A549 (cell line): ENCODE measurements at places on chromosomes 7 and 10. TPM values are rescaled to one million over a fixed set of nuclear protein-coding genes. Genes with fewer than 3 reads are reported as not detected.

- DNase-seq, result no peak
These were observed 91.2 kb upstream of the INSIG1 start for GRCh38 chr7:155206318-155207020.

Gene CDH23
- polyA plus RNA-seq, result 2.1 to 2.3 TPM (median 2.1 TPM) in 3 replicates

DNA sequence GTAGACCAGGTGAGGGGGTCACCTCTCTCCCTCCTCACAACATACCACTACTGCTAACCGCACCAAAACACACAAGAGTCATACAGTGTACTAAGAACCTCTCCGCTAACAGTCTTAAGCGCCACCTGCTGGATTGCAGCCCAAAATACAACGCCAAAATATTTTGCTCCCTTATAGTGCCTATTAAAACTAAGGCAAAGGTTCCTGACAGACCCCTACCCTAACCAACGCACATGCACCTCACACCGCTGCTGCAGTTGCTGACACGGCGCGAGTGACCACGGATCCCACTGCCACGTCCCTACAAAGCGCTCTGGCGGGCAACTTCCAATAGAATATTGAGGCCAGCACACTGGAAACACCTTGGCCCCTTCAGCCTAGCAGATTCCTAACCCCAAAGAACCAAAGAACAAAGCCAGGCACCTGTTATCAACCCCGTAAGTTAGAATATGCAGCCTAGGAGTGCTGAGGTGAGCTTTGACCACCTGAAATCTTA lies 563.6 kb upstream of the SEMA3D start:
- no peak for DNase-seq

Gene RBP3
- not detected in 3 replicates for polyA plus RNA-seq

GRCh38 chr7:24729365-24730017 lies 27.8 kb downstream of the GSDME start:
- DNase-seq, result no peak

Gene ATP5MK
- polyA plus RNA-seq, result 648 to 682 TPM (median 679 TPM) in 3 replicates

DNA sequence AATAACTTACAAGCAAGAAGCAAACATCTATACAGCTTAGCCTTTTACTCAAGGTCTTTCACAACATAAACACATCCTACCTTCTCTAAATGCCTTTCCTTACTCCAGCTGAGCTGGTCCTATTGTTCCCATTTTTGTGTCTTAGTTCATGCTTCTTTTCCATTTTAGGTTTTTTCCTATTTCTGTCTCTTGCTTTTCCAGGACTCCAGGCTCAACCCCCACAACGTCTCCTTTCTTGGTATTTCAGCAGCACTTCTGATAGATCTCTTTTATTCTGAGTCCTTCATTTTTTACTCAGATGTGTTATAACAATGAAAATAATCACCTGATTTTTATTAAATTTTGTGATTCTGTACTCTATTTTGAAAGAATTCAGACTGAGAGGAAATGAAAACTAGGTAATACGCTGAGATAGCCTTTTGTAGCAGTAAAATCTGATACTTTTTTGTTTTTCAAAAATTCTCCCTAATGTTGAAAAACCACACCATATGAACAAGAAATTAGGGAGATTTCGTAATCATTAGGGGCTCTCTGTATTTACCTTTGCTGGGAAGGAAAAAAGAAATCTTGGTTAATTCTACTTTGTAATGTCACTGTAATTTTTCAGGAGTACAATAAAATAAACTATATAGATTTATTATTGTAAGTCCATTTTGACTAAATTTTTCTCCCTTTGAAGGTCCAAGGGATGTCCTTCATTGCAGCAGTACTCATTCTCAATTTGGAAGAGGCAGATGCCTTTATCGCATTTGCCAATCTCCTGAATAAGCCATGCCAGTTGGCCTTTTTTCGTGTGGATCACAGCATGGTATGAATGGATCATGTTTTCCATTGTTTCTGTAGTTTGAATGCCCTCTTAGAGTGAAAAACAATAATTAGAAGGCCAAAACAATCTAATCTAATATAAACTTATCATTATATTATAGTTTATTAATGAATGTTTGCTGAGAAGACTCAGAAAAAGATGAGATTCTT lies 24.0 kb upstream of the HELLS start:
- DNase-seq, result no peak

DNA sequence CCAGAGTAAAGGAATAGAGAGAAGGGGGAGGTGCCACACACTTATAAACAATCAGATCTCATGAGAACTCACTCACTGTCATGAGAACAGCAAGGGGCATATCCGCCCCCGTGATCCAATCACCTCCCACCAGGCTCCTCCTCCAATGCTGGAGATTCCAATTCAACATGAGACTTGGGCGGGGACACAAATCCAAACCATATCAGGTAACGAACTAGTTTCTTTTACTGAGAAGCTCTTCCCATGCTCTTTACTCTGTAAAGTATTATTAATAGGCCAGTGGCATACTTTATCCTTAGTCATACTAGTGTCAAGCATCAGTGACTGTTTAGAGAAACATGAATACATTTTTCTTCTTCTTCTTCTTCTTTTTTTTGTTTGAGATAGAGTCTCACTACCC lies 39.4 kb upstream of the ZNF488 start:
- no peak for DNase-seq

- DNase-seq, result no peak
These were observed 35.7 kb downstream of the ADK start for GRCh38 chr10:74186678-74187077.

DNA sequence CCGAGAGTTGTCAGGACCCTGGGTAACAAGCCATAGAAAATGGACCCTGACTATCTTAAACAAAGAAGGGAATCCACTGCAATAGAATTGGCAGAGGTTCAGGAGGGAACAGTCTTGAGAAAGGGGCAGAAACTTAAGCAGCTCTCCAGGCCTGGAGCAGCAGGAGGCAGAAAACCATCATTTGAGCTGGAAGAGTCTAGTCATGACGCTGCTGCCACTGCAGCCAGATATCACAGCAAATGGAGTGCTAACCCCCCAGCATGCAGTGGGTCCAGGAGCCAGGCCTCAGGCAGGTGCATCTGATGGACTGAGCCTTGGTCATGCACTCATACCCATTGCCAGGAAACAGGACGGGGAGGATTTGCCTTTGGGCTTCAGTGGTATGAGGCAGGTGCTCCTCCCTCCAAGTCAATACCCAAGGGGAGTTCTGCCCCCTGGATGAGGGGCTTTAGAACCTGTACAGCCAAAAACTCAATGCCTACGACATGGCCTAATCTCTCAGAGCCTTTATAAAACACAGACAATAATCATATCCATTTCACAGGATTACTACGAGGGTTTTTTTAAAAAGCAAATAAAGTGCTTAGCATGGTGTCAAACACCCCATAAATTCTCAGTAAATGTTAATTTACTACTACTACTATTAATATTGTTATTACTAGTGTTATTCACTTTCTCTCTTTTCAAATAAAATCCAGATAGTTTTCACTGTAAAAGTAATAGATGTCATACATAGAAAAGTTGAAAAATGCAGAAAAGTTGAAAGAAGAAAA lies 30.7 kb downstream of the DUSP5 start:
- DNase-seq, result no peak

Gene ADAM12
- 4.5 to 4.8 TPM (median 4.8 TPM) in 3 replicates for polyA plus RNA-seq

GRCh38 chr10:133168617-133169031 lies 8.6 kb downstream of the KNDC1 start:
- DNase-seq, result no peak

GRCh38 chr7:43698460-43699255 lies 30.7 kb downstream of the COA1 start:
- DNase-seq, result no peak

DNA sequence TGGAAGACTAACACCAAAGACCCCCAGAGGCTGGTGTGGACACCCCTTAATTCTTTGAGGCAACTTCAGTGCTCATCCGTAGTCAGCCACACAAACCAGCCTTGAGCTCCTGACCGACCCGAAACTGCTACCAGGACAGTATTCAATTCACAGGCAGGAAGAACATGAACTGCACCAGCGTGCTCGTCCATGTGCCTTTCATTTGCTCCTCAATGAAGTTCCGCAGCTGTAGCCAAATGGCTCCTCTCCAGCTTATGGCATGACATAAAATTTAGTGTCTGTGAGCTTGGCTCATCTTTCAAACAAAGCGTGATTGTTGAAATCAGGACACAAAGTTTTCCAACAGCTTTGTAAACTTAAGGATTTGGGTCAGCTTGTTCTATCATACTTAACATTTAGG lies 144.1 kb upstream of the FAM171A1 start:
- DNase-seq, result no peak

GRCh38 chr10:52908478-52908877 lies 135.9 kb upstream of the MBL2 start:
- no peak for DNase-seq

GRCh38 chr10:98855403-98856189 lies 380.1 kb downstream of the HPSE2 start:
- no peak for DNase-seq

Gene ZNF365
- polyA plus RNA-seq, result 1.1 to 1.3 TPM (median 1.2 TPM) in 3 replicates

Gene ZP3
- 19.5 to 21.4 TPM (median 20.1 TPM) in 3 replicates for polyA plus RNA-seq

- DNase-seq, result no peak
These were observed 151.6 kb upstream of the CACNA2D1 start for GRCh38 chr7:82595176-82595575.

Gene RBM20
- 1.7 to 2.0 TPM (median 1.8 TPM) in 3 replicates for polyA plus RNA-seq

DNA sequence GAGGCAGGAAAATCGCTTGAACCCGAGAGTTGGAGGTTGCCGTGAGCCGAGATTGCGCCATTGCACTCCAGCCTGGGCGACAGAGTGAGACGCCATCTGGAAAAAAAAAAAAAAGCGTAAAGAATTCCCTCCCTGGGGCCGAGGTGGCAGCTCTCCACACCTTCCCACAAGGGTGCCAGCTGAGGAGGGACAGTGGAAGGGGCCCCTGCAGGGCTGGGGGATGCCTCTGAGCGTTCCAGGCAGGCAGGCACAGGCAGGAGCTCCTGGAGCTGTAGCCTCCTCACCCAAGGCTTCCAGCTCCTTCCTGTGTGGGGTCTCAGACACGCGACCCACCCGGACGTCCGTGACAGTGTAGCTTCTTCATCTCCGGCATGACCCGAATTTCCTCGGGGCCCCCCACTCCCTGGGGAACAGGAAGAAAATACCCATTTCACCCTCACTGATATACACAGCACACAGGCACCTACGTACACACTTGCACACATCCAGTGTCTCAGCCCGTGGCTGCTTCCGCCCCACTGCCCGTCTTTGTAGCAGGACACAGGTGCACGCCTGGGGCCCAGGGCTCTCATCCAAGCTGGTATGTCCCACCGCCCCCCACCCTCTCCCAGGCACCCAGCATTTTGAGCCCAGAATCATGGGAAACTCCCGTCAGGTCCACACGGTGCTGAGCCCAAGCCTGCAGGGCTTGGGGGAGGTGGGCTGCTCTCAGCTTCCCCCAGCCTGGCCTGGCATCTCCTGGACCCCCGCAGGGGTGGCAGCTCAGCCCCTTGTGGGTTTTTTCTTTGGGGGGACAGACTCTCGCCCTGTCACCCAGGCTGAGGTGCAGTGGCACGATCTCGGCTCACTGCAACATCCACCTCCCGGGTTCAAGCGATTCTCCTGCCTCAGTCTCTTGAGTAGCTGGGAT lies 25.7 kb downstream of the GRIFIN start:
- DNase-seq, result no peak

GRCh38 chr10:69055241-69055640 lies 32.7 kb upstream of the SRGN start:
- no peak for DNase-seq

Gene PAX4
- polyA plus RNA-seq, result not detected in 3 replicates
